ENCODE measurements at places on chromosomes 12 and 14.

DNA sequence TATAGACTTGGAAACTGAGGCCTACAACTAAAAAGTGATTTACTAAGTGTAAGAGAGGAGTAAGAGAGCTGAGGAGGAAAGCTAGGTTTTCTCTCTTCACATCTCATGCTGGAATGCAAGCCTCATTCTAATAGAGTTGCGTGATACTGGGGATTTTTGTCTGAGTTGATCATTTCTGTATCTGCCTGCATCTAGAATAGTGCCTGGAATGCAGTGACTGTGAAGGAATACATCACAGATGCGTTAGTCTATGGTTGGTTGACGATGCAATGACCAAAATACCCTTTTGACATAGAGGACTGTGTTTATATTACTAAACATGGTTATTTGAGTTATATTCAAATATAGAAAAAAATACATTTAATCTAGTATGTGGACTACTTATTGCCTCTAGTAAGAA, 9.2 kb upstream of the TMEM117 start:
- no peak for DNase-seq

GRCh38 chr12:91990525-91990924, 155.1 kb downstream of the BTG1 start:
- DNase-seq = no peak

GRCh38 chr14:31578266-31578665, 17.1 kb downstream of the NUBPL start:
- no peak for DNase-seq

DNA sequence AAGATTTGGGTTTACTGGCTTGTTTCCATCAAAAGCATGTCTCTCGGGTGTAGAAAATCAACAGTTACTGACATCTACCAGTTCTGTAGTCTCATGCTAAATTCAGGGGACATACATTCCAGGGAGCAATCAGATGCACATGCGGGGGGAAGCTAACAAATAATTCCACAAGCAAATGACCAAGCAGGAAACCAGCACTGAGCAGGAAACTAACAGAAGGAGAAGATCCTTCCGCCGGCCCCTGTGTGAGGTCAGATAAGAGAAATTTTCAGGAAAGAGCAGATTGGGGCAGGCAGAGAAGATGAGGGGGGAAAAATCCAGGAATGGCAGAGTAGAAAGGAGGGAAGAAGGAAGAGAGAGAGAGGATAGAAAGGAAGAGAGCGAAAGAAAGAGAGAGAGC, 127.6 kb upstream of the TMCC3 start:
- DNase-seq = no peak

DNA sequence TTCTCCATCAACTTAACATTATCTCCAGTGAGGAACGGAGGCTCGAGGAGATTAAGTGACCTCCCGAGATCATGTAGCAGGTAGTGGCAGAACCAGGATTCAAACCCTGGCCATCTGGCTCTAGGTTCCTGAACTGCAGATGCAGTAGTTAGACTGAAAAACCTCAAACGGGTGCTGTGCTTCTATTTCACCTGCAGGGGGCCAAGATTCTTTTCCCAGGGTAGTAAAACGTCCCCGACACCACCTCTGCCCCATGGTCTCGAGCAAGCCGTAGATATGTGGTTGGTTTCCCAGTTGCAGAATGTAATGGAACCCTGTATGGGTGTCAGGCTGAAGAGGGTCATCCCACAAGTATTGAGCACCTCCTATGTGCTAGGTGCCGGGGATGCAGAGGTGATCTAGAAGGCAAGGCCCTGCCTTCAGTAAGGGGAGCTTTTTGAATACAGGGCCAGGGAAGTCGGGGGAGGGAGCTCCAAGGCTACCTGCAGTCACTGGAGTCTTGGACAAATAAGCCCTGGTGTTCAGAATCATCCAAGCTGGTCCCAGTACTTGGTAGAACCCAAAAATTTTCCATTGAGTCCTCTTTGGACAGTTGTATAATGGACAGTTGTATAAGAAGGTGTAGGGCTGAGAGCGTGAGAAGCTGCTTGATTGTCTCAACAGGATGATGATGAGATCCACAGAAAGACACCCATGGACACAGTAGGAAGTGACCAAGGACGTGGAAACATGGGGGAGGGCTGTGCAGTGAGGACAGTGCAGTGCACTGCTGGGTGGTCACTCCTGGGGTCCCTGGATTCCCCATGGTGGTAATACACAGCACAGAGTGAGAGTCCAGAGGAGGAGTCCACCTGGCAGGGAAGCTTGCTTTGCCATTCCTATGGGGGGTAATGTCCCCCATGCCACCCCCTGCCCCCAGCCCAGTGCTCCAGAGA, 197.2 kb downstream of the CHST11 start:
- DNase-seq = no peak

GRCh38 chr12:89732522-89732921, 23.9 kb upstream of the ATP2B1 start:
- DNase-seq = no peak

Measured in stimulated activated CD8-positive, alpha-beta memory T cell treated with anti-CD3 and anti-CD28 coated beads, Interleukin-7, amount 100 ng/mL, for 1 hour (primary cell).